ENCODE measurements at places on chromosomes 6 and 20.

DNA sequence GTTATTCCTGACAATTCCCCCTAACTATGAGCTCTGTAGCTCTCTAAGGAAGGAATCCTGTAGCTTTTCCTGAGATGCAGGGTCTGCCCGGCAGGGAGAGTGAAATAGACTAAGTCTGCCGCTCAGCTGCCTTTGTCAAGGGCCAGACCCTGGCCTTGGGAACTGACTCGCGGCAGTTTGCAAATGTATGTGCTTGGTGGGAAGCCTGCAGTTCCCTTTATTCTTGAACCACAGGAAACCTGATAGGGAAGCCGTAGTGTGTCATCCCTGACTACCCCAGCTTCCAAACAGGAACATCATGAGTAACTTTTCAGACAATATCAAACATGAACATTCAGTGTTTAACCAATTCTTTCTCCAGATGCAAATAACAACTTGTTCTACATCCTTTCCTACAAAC is 78.7 kb upstream of the IFNGR1 start:
- no peak for DNase-seq

- no peak for DNase-seq
Observed at GRCh38 chr20:18580012-18580411, 7.8 kb upstream of the DTD1 start.

DNA sequence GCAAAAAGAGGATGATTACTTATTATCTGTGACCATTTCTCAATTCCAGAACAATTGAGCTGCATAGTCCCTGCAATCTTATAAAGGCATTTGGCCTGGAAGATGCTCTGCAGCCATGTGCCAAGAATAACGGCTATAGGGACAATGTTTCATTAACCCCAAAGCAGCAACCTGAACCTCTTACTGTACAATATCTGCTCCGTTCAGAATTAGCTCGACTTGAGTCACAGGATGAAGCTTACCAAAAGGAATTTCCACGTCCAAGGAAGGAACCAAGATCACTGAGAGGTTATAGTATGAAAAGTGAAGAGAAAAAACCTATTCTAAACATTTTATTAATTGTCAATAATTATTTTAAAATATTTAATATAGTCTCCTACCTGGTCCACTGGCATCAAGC is 167.3 kb upstream of the GMDS start:
- no peak for DNase-seq

DNA sequence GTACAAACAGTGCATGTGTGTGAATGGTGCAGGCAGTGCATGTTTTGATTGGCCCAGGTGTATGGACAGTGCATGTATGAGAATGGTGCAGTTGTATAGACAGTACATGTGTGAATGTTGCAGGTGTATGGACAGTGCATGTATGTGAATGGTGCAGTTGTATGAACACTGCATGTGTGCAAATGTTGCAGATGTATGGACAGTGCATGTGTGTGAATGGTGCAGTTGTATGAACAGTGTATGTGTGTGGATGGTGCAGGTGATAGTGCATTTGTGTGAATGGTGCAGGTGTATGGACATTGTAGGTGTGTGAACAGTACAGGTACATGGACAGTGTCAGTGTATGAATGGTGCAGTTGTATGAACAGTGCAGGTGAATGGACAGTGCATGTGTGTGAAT is 4.0 kb upstream of the KLHL31 start:
- DNase-seq, result no peak

DNA sequence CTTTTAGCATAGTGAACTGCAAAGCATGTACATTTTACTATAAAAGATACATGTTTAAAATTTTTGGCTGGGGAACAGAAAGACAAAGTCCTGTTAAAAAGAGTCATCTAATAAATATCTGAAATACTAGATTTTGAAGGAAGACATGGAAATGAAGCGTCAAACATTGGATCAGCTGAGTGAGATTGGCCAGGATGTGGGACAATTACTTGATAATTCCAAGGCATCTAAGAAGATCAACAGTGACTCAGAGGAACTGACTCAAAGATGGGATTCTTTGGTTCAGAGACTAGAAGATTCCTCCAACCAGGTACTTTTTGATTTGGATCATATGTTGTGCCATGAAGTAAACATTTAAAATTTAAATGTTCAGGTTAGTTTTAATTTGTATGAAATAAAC is 162.3 kb downstream of the UTRN start:
- DNase-seq, result no peak

DNA sequence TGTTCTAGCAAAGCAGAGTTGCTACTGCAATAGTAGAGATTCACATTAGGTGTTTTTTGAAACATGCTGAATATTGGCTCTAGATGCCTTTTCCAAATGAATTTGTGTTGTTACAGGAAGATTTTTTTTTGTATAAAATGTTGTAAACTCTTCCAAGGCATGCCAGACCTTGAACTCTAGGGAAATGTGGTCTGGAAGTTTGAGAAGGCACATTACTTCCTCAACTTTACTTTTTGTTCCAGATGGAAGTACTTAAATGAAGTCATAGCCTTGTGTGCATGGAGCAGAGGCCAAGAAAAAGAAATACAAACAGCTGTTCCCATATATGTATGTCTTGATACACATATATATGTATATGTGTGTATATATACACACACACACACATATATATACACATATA is 585.7 kb upstream of the MARCKS start:
- DNase-seq, result no peak

DNA sequence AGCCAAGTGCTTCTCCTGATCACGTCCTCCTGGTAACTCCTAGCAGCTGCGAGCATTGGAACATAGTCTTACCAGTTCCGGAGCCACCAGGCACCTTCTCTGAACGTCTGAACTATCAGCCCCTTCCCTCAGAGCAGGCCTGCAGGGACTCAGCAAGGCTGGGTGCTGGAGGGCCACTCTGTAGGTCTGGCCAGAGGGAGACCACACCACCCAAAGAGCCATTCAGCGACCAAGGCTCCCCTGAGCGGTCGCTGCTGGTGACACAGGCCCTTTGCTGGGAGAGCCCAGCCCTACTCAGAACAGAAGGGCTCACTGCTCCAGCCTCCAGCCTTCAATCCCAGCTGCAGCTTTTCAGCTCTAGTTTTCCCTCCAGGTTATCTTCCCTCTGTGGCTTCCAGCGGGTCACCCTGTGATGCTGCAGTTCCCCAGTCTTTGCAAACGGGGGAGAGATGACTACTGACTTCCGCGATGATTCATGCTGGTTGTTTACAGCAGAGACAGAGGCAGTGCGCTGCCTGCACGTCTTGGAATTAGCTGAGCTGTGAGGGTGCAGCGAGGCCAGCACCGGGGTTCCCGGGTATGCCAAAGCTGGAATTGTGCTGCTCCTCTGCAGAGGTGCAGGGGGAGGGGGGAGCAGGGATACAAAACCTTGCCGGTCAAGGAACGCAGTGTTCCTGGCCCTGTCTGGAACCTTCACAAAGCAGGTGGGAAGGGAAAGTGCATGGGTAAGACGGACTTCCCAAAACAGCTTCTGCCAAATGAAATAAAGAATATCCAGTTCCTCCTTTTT is 161.4 kb downstream of the LY86 start:
- DNase-seq, result no peak

DNA sequence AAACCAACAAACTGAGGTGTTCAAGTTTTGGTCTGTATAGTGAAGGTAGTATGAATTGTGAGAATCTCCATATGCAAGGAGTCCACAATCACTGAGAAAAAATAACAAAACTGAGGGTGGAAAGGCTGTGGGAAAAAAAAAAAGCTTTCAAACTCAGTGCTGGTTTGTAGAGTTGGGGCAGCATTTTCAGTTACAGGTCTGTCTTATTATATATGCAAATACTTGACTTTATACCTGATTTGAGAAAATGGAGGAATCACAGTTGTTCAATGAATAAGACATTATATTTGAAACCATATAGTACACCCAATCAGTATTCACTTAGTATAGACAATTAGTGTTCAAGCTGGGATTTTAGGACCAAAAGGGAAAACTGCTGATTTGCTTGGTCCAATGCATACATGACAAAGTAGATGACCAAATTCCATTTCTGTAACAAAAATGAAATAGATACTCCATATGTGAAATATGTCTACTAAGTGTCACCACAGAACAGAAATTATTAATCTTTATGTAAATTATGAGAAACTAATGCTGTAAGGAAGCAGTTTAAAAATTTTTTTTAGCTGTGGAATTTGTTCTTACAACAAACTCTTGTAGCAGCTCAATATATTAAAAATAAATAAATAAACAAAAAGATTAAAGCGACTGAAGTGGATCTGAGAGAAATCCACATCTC is 187.7 kb downstream of the ASCC3 start:
- no peak for DNase-seq

- DNase-seq, result no peak
Observed at GRCh38 chr6:19554356-19555225, 282.6 kb upstream of the ID4 start.

DNA sequence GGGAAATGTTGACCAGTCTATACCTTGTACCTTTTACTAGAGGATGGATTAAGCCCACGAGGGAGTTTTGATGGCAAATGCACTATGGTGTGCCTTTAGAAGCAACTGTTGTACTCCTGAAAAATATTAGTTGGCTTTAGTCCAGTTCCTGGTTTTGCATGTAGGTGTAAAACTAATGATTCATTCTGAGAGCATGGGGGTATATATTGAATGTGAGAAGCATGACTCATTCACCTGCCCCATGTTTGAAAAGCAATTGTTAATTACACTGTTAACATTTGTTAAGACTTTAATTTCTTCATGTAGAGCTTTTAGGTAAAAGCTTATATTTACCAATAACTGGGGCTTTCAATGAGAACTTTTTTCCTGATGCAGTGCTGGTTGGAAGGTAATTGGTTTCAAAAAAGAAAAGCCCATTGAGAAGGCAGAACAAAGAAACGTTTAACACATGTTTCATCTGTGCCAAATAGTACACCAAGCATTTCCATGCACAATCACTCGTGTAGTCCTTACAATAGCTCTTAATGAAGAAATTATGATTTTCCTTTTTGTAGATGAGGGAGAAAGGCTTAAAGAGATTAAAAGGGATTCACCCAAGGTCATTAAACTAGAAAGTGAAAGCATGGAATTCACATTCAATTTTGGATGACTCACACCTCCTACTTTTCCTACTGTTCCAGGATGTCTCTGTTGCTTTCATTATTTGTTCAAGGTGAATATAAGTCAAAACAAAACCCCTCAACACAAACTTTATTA is 134.1 kb downstream of the CCDC170 start:
- no peak for DNase-seq

GRCh38 chr6:33799454-33800113 is 4.2 kb downstream of the MLN start:
- no peak for DNase-seq

DNA sequence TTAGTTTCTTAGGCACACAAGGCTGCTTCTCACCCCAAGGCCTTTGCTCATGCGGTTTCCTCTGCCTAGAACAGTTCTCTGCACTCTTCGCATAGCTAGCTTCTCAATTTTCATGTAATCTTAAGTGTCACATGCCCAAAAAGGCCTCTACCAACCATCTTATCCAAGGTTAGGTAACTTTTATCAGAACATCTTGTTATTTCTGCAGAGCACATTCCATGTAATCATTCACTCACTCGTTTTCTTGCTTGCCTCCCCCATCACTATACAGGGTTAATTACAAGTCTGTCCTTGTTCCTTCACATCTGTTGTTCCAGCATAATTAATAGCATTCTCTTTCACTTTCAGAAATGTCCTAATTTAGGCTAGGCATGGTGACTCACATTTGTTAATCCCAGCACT is 53.8 kb downstream of the NCOA6 start:
- no peak for DNase-seq

GRCh38 chr6:35489066-35489465 is 7.8 kb downstream of the TEAD3 start:
- DNase-seq, result no peak

DNA sequence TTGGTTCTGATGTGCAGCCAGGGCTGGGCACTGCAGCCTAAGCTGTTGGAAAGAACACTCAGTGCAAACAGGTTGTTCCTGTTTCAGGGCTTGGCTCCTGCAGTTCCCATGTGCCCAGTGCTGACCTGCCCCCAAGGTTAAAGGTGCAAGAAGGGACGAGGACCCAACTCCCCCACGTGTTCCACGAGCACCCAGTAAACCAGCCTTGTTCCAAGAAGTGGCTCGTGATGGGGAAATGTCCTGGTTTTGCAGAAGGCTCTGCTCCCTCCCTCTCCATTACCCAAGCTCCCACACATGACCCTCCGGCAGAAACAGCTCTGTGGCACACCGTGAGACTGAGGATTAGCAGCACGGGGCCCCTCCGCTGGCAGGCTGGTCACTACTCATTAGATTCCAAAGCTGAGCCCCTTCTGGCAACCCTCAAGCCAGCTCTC is 9.4 kb downstream of the ACSS1 start:
- DNase-seq, result no peak

GRCh38 chr20:55273149-55273548 is 732.2 kb downstream of the CBLN4 start:
- no peak for DNase-seq

DNA sequence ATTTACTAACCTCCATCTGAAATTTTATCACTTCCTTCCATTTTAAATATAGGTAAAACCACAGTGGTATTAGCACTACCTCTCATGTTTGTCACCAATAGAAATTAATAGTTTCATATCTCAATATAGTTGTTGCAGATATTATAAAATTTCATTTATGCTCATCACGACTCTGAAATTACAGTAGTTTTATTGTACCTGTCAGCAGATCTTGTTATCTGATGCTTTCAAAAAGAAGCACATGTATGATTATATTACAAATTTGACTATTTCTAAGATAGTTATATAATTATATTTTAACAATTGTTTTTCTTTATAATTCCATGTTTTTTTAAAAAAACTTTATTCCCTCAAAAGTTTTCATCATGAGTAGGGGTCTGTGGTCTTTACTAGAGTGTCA is 4.8 kb downstream of the TAAR5 start:
- DNase-seq, result no peak

Measured in effector memory CD8-positive, alpha-beta T cell (primary cell).